ENCODE measurements at places on chromosomes 1 and 21.

DNA sequence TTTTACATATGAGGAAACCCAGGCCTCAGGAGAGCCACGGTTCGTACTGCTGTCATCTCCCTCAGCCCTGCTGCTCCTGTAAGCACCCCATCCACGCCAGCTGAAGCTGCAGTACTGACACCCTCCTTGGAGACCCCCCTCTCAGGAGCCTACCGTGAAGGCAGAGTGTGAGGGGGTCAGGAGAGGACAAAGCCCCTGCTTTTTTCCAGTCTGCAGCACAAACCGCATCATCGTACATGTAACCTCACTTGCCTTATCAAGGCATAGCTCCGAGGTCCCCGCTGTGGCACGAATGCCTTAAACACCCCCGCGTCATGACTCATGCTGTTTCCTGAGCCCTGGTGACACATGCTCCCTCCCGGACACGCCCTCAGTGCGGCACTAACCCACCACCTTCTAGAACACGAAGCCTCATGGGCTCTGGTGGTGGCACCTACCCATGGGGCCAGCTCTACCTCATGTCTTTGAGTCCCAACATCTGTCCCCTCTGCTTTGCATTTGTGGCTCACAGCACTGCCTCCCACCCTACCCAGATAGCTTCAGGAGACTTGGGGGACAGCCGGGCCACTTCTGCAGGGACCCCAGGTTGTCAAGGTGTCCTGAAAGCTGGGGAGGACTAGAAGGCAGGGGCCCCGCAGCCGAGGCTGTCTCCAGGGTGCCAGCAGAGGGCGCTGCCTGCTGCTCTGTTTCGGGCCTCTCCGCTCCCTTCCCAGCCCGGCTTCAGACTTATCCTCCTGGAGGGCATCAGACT, 4.9 kb downstream of the SH3BGRL3 start:
- peak; percentile 63 for DNase-seq

GRCh38 chr1:6440198-6441126, 15.9 kb downstream of the ESPN start:
- no peak for DNase-seq

GRCh38 chr1:76259270-76259669, 184.7 kb downstream of the ST6GALNAC3 start:
- DNase-seq: no peak

DNA sequence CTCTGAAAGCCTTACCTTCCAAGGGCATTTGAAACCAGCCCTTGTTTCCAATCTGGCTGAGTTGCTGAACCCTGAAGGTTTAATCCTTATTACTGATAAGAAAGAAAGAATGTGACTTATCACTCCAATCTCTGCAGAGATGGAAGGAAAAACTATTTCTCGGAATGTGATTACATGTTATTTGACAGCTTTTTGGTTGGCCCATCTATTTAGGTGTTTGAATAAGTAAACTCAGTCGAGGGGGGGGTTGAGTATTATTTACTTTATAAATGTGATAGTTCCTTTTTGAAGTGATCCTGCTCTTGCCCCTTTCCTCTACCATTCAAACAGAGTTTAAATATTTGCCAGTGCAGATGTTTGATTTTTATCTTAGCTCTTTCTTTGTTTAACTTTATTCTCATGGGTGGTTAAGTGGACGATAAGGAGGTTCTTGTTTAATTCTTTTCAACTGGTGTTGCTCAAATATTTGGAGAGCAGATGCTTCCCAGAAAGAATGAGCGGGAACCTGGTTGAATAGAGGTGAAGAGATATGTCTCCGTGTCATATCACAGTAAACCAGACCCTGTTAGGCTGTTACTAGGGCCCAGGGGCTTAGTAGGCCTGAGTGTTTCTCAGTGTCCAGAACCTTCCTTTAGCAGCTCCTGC, 126.1 kb downstream of the CACHD1 start:
- no peak for DNase-seq

GRCh38 chr1:112646225-112646624, 26.6 kb downstream of the CAPZA1 start:
- no peak for DNase-seq

DNA sequence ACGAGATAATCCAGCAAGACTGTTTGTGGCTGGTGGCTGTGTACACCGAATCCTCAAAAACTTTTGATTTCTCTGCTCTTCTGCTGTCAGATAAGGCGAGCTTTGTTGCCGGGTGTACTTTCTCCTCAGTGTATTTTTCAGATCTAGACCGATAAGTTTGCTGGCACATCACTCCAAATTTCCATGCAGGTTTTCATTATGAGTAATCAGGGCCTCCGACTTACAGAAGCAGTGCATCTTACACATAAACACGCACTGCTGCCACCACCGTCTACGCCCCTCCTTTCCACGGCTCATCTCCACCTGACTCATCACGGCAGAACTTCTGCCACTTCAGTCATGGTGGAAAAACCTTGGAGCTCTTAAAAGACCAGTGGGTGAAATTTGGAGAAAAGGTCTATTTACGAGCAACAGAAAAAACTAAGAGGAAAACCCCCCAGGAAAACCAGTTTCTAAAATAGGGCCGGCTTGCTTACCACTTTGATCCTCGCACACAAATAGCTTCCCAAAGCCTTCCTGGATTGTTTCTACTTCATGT, 7.7 kb downstream of the ZBTB21 start:
- no peak for DNase-seq

- DNase-seq: no peak
Measured at GRCh38 chr1:231032963-231033362, 7.1 kb downstream of the FAM89A start.

GRCh38 chr1:55280731-55281130, 65.6 kb upstream of the USP24 start:
- no peak for DNase-seq

DNA sequence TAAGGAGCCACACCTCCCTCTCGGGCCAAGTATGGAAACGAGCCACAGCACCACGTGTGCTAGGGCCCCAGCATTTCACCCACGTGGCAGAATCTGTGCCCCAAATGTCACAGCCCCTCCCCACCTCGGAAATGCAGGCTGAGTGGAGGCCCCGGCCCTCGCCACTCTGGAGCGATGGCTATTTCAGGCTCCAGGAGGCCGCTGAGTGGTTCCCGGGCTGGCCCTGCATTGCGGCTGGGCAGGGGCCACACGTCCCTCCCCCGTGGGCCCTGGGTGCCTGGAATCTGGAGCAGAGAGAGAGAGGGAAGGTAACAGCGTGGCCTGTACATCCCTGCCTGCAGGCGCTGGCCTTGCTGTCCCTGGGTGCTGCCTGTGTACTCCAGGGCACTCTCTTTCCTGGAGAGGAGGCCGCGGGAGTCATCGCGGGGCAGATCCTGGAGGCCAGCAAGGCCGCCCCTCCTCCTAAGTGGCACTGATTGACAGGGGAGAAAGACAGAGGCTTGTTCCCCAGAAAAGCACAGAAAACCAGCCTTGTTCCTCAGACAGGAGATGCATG, 68.0 kb upstream of the TRAPPC10 start:
- no peak for DNase-seq

DNA sequence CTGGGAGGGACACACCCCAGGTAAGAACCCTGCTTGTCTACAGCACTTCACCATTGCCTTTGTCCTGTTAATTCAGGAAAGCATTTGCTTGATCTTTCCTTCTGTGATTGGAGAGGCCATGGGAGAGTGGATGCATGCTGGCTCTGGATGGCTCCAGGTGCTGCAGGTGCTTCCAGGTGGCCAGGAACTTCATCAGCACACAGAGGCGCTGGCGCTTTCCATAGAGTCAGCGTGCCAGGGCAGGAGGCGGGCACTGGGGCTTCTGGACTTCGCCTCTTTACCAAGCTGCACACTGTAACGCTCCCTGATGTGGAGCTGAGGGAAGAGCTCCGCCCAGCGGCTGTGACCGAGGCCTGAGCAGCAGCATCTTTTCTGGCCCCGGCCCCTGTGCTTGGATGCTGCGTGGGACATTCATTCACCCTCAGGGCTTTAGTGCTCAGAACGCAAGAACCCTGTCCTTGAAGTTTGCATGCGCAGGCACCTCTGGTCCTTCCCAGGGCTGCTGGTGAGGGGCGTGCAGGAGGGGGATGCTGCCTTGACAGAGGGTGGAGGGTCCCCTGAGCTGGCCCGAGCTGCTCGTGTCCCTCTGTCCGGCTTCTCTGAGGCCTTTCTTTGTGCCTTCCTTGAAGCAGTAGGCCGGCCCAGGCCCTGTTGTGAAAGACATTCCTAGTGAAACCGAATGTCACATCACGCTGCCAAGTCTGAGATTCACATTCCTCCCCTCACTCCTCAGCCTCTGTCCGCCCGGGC, 1.6 kb upstream of the MX2 start:
- no peak for DNase-seq

GRCh38 chr1:234114648-234115307, 210.3 kb downstream of the SLC35F3 start:
- DNase-seq: peak; percentile 79

GRCh38 chr1:41444785-41445184, 39.7 kb downstream of the EDN2 start:
- DNase-seq: no peak

- DNase-seq: no peak
Measured at GRCh38 chr1:198687429-198687828, 48.6 kb downstream of the PTPRC start.

- DNase-seq: no peak
Measured at GRCh38 chr1:43448955-43449707, 4.6 kb downstream of the HYI start.

Measured in NCI-H446 (cell line).